ENCODE measurements at places on chromosomes 6 and 20. TPM values are rescaled to one million over a fixed set of nuclear protein-coding genes. Genes with fewer than 3 reads are reported as not detected.

LY6G5C gene
- total RNA-seq, result not detected

DEF6 gene
- 10.9 TPM for total RNA-seq

ADGRF5 gene
- total RNA-seq, result 24.4 TPM

- no peak for DNase-seq
Measured at GRCh38 chr6:101458826-101459225, 65.3 kb downstream of the GRIK2 start.

DNA sequence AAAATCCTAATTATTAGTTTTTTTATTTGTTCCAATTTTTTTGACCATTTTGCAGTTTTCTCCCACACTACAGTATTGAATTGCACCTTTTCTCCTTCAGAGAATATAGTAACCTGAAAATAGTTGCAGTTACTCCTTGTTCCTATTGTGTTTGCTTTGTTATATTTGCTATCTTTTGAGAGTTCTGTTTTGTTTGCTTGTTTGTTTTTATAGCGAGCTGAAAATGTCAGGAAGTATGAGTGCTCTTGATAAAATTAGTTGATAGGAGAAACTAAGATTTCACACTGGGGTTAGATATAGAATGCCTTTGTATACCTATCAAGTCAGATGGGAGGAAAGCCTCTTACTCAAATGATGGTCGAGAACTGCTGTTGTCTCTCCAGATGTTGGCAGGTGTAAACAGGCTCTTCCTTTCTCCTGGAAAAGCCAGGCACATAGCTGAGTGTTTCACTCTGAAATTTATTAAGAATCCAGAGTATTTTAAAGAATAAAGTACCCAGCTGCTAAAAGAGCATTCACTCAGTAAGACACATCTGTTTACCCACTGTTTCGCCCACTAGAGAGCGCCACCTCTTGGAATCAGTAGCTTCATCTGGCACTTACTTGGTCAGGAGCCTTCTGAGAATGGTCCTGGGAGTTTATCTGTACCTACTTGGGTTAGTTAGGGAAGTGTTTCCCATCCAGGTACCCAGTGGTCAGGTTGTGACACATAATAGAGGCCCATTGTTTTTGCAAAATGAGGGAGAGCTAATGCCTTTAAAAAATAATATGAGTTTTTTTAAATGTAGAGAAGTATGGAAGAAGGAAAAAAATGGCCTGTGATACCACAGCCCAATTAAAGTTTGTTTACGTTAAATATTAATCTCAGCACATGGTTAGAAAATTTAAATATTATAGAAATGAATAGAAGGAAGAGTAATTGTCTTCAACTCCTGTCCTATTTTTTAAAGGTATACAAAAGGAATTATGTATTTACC is 11.2 kb downstream of the NT5DC1 start:
- DNase-seq, result no peak

DNA sequence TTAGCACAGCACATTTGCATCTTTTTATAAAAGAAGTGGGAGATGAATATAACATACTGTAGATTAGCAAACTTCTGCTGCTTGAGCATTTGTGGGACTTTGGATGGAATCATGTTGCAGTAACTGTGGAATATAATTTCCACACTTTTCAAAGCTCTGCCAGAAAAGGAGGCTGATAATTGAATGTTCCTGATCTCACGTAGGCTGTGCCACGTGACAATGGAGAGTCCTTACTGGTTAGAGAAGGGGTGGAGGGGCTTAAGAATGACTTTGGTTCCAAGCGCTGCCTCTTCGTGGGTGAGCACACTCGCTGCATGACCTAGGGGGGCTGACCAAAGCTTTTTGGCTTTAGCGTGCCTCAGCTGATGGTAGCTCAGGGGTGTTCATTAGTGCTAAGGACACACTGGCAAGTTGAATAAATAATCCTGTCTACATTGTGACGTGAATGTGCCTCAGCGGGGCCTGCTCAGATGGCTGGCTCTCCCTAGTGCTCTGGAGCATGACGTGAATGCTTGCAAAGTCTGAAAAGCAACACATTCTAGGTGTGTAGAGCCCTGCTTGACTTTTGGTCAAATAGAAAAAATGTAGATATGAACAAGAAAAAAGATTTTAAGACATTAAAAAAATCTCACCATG is 15.0 kb downstream of the WRNIP1 start:
- no peak for DNase-seq

- DNase-seq, result no peak
Measured at GRCh38 chr6:44462797-44463727, 75.6 kb downstream of the CDC5L start.
